ENCODE measurements at places on chromosomes 2 and 18. TPM values are rescaled to one million over a fixed set of nuclear protein-coding genes. Genes with fewer than 3 reads are reported as not detected.

GRCh38 chr2:847669-848068 is 103.0 kb upstream of the SNTG2 start:
- DNase-seq: no peak

DNA sequence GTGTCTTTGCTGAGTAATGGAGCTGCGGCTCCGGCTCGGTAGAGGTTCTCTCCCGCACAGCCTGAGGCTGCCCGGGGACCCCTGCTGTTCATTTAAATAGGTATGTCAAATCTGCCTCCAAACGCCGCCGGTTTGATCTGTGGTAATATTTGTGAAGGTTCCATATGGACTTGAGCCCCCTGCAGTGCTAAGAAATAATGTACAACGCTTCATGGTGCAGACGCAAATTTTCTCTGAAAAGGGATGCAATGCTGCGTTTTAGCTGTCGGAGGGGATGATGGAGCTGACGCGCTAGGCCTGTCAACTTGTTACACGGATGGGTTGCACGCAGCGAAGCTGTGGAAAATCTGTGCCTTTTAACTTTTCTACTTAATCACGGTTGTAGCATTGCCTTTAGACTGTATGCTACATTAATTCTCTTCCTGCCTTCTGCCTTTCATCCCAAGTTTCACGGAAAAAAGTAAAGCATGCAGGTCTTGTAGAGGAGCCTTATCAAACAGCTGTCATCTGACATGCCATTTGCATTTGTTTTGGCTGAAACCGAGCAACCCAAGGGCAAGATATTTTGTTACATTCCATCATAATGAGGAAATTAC is 43.2 kb downstream of the MRPS9 start:
- no peak for DNase-seq

CERKL gene
- not detected for polyA plus RNA-seq

MLPH gene
- polyA plus RNA-seq: 13.2 TPM

TCF7L1 gene
- 18.5 TPM for polyA plus RNA-seq

MOGAT1 gene
- not detected for polyA plus RNA-seq

All from small intestine (tissue), 16 donors.